ENCODE measurements at places on chromosomes 5 and 9.

DNA sequence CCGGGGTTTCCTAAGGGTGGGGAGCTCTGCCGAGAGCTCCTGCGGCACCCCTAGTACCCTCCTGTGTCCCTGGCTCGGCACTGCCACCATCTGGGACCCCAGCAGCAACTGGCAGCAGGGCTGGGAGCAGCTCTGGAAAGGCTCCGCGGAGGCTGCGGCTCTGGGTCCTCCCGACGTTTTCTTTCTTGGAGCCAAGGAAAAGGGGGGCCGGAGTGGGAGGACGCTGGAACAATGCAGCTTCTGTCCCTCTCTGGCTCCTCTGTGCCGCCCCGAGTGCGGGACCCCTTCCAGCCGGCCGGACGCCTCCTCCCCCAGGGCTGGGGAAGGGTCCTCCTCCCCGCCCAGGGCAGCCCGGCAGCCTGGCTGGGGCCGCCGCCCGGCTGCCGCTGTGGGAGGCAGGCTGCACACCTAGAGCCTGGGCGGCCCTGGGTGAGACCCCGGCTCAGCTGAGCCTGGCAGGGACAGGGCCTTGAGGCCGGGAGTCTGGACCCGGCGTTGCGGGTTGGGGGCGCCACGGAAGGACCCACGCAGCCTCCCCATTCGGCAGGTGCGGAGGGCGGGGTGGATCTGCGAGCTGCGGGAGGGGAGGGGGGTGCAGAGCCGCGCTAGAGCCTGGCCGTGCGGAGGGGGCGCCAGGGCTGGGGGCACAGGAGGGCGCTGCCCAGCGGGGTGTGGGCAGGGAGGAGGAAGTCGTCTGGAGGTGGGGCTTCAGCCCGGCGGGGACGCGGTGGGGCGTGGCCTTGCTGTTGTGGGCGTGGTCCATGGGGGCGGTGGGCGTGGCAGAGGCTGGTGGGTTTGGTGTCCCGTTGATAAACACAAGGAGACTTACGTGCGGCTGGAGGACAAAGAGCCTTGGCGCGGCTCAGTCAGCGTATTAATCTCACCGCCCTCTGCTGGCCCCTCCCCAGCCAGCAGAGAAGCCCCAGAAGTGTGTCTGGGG, 15.1 kb downstream of the GPSM1 start:
- peak; percentile 35 for DNase-seq

DNA sequence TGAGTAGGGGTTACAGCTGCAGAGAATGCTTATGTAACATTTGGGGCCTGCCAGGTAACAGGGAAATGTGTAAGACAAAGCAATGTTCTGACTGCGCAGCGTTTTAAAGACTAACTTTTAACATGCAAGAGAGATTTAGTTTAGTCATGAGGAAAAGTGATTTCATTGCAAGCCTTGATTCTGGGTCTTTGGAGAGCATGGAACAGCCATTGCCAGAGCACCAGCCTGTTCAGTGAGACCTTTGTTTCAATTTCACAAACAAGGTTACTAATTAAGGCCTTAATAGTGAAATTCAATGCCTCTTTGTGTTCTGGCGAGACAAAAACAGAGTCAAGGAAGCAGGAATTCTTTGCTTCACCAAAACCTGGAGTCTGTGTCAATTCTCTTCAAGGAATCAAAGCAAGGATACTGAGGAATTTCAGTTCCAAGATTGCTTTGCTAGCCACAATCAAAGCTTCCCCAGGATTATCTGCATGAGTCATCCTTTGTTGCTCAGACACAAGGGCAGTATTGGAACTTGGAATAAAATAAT, 14.4 kb downstream of the CKMT2 start:
- no peak for DNase-seq

DNA sequence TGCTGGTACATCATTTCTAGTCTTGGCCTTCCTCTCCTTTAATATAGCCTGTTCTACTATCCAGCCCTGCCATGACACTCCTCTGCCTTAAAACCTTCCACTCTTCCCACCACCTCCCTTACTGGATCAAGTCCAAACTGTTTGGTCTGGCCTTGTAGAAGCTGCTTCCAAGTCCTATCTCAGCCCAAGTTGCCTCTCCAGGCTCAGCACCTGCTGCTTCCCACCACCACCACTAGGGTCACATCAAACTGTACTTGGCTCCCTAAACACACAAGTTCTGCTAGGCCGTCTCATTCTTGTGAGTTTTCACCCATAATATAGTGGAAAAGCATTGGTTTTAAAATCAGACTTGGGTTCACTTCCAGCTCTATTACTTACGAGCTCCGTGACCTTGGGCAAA, 1.4 kb downstream of the NDUFA8 start:
- DNase-seq: no peak

DNA sequence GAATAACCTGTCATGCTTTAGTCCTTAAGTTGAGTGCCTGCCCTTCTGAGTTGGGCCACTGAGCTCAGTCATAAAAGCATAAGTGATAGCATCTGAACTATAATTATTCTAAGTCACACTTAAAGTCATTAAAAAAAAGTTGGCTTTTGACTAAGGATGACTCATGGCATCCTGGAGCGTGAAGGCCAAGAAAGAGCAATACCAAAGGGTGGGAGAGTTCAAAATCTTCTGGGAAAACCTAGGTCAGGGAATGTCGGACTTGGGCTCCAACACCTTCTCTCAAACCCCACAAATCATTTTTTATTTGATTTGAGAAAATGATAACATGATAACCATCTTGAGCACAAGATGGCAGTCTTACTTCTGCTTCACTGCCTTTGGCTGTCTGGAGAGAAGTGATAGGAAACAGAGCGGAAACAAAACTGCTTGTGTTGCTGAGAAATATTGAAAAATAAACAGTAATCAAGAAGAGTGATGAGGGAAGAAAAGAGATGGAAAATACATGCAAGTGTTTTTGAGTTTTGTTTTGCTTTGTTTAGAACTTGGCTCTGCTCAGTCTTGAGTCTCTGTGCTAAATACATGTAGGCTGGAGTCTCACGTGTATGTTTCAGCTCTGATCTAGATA, 16.9 kb upstream of the NTRK2 start:
- no peak for DNase-seq

DNA sequence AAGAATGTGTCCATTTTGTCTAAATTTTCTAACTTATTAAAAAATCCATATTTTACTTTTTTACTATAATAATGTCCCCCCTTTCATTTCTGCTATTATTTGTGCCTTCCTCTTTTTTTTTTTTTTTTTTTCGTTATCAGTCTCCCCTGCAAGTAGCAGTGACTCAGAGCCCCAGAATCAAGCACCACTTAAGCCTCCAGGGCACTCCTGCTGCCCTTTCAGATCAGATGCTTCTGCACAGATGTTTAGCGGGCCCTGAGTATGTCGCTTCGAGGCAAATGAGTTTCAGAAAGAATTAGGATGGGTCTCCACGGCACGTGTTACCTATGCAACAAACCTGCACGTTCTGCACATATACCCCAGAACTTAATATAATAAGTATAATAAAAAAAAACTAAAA, 11.7 kb downstream of the MED7 start:
- no peak for DNase-seq

DNA sequence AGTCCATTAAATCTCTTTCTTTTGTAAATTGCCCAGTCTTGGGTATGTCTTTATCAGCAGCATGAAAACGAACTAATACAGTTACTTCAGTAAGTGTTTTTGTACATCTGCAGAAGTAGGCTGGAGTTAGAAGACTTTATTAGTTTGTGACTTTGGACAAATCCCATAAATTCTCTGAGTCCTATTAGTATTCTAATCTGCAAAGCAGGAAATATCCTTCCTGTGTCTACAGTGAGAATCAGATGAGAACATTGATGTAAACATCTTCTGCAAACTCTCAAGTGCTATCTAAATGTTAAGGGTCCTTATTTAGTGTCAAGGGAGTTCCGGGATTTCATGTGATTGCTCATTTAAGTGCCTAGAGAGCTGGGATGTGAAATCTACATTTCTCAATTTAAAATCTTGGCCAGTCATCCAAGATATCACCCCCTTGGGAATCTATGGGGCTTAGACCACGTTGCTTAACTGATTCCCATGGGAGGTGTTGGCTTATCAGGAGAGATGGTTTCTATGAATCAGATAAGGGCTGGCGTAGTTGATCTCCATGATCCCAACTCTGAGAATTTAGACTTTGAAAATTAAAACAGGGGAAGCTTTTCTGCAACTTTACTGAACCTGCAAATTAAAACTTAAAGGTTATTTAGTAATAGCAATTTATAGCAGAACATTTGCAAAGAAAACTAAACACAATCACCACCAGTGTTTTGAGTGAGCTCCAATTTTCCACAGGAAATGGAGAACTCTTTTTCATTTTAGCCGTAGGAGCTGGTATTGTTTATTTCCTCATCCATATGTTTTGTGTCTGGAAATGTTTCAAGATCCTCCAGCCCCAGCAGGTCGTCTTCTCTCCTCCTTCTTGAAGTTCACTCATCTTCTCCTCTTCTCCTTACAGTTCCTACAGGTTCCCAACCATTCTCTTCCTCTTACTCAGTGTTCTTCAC, 241.6 kb upstream of the CD180 start:
- DNase-seq: no peak

- DNase-seq: no peak
These were observed 745.4 kb downstream of the TLR4 start for GRCh38 chr9:118449554-118449953.

DNA sequence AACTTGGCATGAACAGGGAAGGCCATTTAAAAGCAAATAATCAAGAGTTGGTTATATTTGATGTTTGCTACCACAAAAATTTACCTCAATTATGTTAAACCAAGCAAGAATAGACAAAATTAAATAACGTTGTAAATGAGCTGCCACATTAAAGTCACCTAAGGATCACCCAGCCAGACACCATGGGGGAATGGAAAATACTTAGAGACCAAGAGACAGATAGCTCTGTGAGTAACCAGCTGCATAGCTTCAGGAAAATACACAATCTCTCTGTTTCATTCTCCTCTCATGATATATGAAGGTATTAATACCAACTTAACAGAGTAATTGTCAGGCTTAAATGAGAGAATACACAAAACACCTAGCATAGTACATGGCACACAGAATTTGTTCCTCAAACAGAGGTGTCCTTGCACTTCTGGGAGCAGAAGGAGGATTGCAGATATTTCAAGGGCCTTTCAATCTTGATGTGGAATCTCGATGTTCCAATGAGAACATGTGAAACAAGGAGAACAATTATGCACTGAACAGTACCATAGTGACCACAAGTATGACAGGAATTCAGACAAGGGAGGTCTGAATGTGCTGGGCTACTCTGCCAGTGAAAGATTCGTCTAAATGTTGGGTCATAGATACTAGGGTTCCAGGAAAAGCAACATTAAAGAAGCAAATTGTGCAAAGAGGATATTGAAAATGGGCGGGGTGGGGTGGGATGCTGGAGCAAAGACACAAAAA, 18.6 kb downstream of the JAKMIP2 start:
- DNase-seq: no peak

DNA sequence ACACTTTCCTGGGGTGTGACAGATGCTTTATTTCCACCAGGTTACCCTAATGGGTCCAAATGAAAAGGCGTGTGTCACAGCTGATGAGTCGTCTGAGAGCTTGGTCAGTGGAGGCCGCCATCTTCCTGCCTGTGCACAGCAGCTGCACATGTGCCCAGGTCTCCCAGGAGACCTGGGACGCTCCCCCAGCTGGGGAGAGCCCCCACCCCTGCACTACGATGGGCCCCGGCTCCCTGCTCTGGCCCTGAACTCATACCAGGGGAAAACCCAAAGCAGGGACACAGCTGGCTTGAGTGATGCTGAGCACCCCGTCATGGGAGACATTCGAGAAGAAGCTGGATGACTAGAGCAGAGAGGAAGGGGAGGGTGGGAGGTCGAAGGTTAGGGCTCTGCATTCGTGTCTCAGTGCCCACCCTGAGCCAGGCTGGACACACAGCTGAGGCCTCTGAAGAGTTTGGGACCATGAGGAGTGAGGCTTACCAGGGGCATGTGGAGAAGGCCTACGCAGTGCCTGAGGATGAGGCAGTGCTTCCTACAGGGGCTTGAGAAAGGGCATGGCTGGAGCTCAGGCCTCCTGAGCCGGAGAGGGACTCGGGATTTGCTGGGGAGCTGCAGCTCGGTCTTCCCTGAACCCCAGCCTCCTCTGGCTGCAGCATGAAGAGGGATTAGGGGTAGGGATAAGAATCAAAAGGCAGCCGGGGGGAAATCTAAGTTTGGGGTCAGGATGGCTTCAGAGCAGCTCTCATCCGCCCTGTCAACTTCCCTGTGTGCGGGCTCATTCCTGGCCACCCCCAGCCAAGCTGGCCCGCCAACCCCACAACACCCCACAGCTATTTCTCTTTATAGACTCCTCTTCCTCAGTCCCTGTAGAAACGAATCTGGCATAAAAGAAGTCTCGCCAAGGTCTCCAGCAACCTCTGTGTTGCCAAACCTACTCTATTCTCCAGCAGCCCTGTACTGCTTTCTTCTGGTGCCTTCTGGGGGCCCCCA, 42.2 kb upstream of the RNU6ATAC start:
- DNase-seq: no peak

GRCh38 chr9:24296124-24296523, 249.6 kb downstream of the IZUMO3 start:
- no peak for DNase-seq

- no peak for DNase-seq
These were observed 360.0 kb downstream of the OSTF1 start for GRCh38 chr9:75448281-75448680.

GRCh38 chr9:113998114-113998513, 80.0 kb downstream of the AMBP start:
- DNase-seq: no peak

DNA sequence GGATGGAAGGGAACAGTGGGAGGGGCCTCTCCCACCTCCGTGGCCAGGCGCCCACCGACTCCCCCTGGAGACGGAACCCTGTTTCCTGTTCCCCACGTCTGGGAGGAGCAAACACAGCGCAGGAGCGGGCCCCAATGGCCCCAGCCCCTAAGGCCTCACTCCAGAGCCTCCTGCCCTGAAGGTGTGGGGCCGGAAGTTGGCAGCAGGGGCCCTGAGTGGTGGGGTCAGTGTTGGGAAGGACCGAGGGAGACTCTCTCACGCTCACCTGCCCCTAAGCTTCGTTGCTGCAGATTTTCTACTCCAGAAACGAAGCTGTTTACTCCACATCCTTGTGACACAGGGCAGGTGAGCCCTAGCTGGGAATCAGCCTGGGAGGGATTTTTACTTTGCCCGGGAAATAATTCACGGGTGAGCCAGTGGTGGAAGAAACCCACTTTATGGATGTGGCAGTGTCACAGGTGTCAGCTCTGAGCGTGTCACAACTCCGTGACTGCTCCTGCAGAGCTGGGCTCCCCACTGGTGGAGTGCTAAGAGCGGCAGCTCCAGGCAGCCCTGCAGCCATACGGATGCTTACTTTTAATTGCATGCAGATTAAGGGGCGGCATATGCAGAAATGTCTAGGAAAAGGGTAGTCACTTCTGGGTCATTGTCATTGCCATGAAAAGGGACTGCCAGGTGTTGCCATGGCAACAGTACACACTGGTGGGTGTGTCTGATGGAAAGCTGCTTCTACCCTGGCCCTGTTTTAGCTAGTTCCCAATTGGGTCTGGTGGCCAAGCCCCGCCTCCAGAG, 77.5 kb upstream of the OLFM1 start:
- no peak for DNase-seq

DNA sequence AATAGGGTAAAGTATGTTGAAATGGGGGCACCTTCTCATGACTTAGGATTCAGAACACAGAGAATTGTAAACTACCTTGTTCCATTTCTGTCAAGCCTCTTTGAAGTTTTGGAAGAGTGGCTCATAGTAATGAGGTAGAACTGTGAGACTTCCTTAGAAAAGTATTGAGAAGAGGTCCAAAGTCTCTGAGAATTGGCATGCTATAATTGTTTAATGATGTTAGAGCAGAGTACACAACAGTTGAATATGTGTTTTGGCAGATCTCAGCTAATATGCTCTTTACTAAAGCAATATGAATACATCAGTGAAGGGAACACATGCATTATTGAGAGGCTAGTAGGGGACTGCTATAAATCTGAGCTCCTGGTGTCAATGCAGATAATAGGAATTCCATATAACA, 579.4 kb upstream of the RIOK2 start:
- no peak for DNase-seq

- DNase-seq: no peak
These were observed 31.2 kb upstream of the RAD23B start for GRCh38 chr9:107251756-107252322.
